Stimulated activated CD4-positive, alpha-beta T cell treated with anti-CD3 and anti-CD28 coated beads, Interleukin-12 subunit alpha, Interleukin-12 subunit beta, amount 100 ng/mL, for 24 hours (primary cell): ENCODE measurements at places on chromosomes 13 and 19.

GRCh38 chr19:21586311-21587116 lies 81.1 kb downstream of the ZNF429 start:
- DNase-seq, result no peak

- DNase-seq, result no peak
Observed at GRCh38 chr13:95220611-95221010, 80.6 kb downstream of the ABCC4 start.

DNA sequence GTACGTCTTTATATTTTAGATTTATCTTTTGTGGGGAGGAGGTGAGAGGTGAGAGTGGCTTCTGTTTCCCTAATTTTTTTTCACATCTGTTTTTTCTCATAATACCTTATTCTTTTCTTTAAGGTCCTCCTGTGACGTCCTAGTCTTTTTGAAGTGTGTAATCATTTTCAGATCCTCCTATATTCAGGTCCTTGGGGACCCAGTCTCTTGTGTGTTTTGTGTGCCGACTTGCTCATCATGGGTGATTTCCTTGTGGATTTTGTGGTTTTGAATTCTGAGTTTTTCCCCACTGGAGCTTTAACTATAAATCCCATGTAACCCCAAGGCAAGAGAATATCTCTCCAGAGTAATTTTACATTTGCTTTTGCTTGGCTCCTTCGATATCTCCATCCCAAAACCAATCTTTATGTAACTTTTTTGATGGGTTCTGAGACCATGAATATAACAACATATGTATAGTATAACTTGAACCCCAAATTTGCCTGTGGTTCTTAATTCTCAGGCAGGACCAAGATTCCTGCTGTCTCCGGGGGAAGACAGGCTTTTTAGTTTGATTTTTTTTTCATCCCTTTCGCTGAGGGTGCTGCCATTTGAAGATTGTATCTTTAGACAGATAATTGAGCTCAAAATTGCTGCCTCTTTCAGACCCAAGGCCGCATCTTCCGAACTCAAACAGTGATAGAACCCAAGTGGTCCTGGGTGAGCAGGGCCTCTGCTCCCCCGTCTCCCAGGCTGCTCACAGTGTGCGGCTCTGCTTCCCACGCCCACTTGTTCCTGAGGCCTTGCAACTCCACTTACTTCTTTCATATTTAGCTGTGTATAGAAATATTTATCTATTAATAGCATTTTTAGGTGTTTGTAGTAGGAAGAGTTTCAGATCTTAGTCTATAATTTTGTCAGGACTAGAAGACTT lies 59.1 kb upstream of the GPR183 start:
- no peak for DNase-seq

DNA sequence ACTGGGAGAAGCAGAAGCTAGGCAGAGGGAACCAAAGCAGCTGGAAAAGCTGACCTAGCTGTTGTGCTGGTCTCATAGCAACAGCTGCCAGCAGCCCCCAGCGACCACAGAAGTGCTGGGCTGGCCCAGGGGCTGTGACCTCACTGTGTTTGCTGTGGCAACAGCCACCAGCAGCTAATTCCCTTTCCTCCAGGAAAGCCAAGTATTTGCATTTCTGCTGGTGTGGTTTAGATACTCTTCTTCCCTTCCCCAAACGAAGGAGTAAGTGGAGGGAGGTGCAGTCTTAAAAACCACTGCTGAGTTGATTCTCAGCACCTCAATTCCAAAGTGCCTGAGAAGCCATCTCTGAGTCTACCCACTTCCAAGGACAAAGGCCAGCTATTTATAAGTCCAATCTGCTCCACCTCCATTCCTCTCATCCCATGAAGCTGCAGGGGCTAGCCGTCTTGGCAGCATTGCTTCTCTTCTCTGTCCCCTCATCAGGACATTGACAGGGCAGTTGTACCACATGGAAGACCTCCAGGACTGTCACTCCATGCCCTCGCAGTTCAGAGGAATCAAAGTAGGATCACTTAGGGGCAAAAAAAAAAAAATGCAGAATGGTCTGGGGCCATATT lies 11.5 kb upstream of the CCDC97 start:
- no peak for DNase-seq

DNA sequence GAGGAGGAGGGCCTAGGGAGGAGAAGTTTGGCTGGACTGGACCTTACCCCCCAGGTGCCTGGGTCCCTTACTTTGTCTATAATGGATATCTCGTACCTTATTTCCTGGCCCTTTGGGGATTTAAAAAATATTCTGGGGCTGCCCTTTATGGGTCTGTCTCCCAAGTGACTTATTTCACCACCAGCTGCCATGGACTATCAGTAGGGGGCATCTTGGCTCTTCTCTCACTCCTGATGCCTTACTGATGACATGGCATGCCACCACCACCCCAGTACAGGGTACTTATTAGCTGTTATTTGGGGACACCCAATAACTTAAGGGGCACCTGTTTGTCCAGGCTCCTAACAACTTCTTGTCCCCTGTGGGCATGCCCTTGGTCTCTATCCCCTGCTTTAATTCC lies 38.0 kb downstream of the NFIX start:
- DNase-seq, result no peak

- peak; percentile 22 for DNase-seq
Observed at GRCh38 chr19:23415561-23416191, 20.4 kb upstream of the ZNF91 start.

- DNase-seq, result no peak
Observed at GRCh38 chr19:42178791-42179674, 38.4 kb downstream of the DEDD2 start.

DNA sequence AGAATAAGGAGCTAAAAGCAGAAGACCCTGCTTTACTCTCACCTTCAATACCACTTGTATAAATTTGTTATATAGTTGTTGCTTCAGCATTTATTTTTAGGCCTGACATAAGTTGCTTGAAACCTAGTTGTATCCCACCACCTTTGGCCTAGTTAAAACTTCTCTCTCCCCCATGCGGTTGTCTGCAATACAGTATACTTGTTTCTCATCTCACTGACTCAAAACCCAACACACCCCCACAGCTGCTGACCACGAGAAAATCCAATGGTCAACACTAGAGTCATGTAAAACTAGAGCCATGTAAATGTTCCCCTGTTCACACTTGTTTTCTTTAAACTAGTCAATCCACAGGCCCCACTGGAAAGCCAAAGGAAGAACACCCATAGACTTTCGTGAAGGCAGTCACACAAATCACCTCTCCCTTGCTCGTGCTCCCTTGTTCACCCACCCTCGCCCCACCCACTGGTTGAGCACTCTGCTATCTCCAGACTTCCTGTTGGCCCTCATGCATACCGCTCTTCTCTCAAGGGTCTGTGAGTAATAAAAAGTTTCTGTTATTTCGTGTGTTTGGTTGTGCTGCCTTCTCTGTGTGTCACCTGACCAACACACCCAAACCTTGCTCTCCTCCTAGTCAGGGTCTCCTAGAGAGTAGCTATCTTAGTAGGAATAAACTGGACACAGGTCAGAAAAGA lies 12.9 kb upstream of the CCDC169 start:
- DNase-seq, result no peak

GRCh38 chr19:47063874-47064273 lies 15.4 kb upstream of the TMEM160 start:
- no peak for DNase-seq

DNA sequence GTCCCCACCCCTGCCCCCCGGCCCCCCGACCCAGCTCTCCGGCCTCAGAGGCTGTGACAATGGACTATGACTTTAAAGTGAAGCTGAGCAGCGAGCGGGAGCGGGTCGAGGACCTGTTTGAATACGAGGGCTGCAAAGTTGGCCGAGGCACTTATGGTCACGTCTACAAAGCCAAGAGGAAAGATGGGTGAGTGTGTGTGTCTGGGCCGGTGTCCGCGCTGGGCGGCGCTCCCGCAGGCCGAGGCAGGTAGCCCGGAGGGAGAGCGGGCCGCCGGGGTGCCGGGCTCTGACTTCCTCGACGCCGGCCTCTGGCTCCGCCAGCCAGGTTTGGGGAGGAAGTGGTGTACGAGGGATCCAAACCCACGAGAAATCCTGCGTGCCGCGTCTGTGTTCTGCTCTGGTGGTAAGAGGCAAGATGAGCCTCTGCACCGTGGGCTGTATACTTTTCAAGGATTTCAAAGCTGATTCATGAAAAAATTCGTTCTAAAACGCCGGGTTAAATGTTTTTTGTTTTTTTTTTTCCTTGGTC lies 718 bp downstream of the CDK8 start:
- DNase-seq, result peak; percentile 31

DNA sequence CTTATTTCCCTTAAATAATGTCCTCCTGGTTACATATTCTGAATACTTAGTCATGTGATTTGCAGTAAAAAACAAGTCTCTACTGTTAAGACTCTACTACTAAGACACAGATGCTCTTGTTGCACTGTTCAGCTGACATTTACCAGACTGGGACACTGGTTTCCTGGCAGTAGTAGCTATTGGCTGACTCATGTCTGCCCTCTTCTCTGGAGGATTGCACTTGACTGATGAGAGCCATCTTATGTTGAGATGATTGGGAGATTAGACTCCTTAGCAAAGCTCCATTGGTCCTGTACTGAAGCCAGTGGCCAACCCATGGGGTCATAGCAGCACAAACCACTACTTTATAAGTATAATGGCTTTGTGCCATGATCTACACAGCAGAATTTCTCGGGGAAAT lies 1672.6 kb upstream of the PCDH20 start:
- DNase-seq, result no peak

- no peak for DNase-seq
Observed at GRCh38 chr19:47492137-47492533, 8.1 kb upstream of the KPTN start.

DNA sequence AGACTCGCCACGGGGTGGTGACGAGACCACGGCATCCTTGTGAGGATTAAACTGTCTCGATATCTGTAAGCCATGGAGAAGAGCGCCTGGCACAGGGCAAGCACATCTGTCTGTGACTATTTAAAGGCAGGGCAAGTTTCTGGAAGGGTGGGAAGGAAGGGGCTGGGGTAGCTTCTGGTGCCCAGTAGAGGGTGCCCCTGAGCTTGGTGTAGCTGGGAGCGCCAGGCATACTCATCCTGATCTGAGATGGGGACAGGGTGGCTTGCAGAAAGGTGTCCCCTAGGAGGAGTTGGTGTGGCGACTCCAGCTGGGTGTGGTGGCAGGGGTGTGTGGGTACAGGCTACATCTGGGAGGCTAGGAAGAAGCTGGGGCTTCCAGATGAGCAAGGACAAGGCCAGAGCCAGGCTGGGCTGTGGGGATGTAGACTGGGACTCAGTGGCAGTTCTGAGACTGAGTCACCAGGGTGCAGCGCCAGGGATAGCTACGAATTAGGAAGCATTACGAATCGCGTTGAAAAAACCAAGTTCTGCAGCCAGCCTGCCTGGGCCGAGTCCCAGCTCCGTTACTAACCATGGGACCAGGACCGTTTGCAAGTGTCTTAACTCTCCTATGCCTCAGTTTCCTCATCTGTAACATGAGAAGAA lies 23.1 kb upstream of the ASPDH start:
- no peak for DNase-seq

DNA sequence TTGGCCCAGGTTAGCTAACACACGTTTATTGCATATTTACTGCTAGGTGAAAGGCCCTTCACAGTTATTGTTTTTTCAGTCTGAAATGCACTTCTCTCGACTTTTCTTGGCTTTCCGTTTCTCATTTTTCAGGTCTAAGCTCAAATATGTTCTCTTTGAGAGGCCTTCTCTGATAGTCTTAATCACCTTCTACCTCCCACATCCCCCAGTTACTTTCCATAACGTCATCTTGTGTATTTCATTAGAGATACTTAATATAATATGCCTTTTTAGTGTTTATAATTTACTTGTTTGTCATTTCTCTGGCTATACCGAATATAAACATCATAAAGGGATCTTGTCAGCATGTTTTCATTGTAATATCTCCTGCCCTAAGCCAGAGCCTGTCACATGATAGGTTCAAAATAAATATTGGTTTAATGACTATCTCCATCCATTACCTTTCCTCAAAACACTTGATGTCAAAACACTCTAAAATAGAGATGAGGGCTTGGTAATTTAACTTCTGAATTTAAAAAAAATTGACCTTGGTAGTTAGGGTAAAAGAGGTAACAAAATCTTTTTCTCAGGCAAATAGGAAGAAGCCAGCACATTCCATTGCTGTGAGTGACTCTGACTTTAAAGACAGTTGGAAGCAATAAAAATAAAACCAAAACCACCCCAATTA lies 168.6 kb upstream of the RFC3 start:
- DNase-seq, result no peak

DNA sequence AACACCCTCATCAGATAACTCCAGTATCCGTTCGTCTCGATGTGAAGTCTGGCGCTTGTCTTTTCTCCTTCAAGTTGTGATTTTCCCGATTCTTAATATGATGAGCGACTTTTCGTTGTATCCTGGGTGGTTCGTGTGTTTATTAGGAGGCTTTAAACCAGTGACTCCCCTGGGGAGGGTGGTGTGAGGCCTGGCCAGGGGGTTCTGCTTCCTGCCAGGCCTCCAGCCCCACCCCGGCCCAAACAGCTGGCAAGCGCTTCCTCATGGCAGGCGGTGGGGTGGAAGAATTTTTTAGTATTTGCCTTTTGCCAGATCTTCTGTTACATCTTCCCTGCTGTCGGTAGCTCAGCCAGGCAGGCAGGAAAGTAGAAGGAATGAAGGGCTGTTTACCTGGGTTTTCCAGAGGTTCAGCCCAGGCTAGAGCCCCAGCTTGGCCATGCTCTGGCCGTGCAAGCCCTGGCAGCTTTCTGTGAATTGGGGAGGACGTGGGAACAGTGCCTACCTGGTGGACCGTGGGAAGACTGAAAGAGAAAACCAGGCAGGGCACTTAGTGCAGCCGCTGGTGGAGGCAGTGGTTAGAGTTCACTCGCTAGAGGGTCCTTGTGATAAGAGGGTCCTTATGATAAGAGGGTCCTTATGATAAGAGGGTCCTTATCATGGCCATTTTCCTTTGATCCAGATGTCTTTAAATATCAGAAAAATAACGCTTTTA lies 37.7 kb upstream of the DCUN1D2 start:
- DNase-seq, result no peak

DNA sequence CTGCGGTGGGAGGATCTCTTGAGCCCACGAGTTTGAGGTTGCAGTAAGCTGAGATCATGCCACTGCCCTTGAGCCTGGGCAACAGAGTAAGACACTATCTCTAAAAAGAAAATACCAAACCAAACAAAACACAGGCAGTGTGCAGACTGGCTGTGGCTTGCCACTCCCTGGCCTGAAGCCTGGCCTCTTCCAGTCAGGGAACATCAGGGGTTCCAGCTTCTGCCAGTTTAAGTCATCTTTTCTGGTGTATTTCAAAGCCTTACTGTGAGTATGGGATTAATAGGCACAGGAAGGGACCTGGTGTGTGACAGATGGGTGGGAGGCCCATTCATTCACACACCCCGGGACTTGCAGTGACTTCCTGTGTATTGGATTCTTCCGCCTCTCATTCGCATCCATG lies 27.0 kb upstream of the F2RL3 start:
- DNase-seq, result no peak

DNA sequence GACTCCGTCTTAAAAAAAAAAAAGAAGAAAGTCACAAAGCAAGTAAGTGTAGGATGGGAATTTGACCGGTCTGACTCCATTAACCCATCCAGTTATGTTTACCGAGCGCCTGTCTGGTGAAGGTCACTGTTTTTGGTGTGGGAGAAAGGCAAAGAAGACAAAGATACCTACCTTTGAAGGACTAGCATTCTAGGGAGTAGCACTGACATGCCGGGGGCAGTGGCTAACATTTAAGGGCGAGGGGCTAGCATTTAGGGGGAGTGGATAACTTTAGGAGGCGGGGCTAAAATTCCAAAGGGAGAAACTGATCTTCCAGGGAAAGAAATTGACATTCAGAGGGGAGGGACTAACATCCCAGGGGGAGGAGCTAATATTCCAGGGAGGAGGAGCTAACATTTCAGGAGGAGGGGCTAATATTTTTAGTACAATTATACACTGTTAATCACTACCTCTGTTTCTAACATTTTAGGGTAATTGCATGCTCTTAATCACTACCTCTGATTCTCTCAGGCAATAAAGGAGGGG lies 8.7 kb downstream of the GPR32 start:
- no peak for DNase-seq
